ENCODE measurements at places on chromosomes 13 and 19. TPM values are rescaled to one million over a fixed set of nuclear protein-coding genes. Genes with fewer than 3 reads are reported as not detected.

GGACT gene
- total RNA-seq: 1.6 TPM

CYP2A6 gene
- total RNA-seq: 0.31 TPM

CEACAM21 gene
- 0.18 TPM for total RNA-seq

OVOL3 gene
- total RNA-seq: not detected

CRX gene
- total RNA-seq: not detected

FXYD3 gene
- 0.24 TPM for total RNA-seq

CEACAM1 gene
- total RNA-seq: 0.16 TPM

IZUMO2 gene
- not detected for total RNA-seq

CD37 gene
- 12.0 TPM for total RNA-seq
